ENCODE measurements at places on chromosomes 3 and 15.

GRCh38 chr15:74167891-74168331, 5.6 kb upstream of the ISLR start:
- no peak for DNase-seq

GRCh38 chr3:66023738-66024385, 14.9 kb downstream of the MAGI1 start:
- DNase-seq, result no peak

GRCh38 chr3:82093641-82094040, 332.2 kb upstream of the GBE1 start:
- no peak for DNase-seq

GRCh38 chr3:134066651-134067530, 37.2 kb upstream of the SLCO2A1 start:
- DNase-seq, result no peak

DNA sequence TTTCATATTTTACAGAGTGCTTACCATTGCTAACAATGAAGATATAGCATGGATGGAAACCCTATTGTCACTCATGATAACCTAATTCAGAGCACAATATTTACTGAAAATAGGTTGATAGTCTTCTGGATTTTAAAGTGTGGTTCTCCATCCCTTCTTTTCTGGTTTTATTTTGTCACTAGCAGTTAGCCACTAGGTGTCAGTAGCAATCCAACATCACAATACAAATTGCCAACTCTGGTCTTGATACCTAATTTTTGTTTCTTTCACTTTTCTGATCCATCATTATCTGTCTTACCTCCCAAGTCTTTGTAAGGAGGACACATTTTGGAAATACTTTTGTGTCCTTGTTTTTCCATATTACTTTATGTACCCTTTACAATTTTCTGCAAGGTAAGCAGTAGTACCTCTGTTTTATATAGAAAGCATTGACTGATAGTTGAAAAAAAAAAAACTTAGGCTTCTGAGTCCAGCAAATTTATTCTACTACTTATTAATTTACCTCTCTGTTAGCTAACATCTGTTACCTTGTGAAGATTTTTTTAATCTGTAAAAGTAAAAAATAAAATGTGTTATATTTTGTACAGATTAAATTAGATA, 28.3 kb upstream of the CRYBG3 start:
- DNase-seq, result no peak

GRCh38 chr15:56737791-56738190, 4.5 kb upstream of the ZNF280D start:
- no peak for DNase-seq

- DNase-seq, result no peak
Observed at GRCh38 chr3:25697553-25697952, 32.8 kb upstream of the TOP2B start.

GRCh38 chr3:24253336-24253735, 241.3 kb downstream of the THRB start:
- DNase-seq, result no peak

GRCh38 chr3:4376499-4376898, 73.3 kb downstream of the SETMAR start:
- DNase-seq, result no peak

DNA sequence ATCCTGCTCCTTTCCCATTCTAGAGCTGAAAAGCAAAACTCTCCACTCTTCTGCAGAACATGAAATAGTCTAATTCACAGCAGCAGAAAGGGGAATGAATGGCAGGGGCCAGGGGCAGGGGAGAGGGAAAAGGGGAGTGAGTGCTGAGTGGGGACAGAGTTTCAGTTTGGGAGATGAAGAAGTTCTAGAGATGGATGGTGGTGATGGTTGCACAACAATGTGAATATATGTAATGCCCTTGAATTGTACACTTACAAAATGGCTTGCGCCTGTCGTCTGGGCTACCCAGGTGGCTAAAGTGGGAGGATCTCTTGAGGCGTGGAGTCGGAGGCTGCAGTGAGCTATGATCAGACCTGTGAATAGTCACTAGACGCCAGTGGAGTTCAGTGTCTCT, 78.5 kb upstream of the MEF2A start:
- no peak for DNase-seq

GRCh38 chr15:53189860-53190259, 399.7 kb upstream of the ONECUT1 start:
- DNase-seq, result no peak

GRCh38 chr3:189513281-189514117, 117.7 kb upstream of the TP63 start:
- DNase-seq, result no peak

GRCh38 chr15:78981532-78982313, 36.9 kb upstream of the CTSH start:
- DNase-seq, result no peak

GRCh38 chr15:62059816-62060112, 483 bp downstream of the VPS13C start:
- peak; percentile 78 for DNase-seq

DNA sequence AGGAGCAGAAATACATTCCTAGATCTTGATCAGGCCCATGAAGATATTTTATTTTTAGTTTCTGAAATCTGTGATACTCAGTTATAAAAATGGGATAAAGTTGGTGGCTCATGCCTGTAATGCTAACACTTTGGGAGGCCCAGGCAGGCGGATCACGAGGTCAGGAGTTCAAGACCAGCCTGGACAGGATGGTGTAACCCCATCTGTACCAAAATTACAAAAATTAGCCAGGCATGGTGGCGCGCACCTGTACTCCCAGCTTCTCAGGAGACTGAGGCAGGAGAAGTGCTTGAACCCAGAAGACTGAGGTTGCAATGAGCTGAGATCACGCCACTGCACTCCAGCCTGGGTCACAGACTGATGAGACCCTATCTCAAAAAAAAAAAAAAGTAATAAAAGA, 105.5 kb downstream of the IL1RAP start:
- no peak for DNase-seq

GRCh38 chr3:45931496-45931895, 11.8 kb upstream of the CXCR6 start:
- DNase-seq, result no peak

GRCh38 chr3:143207338-143207961, 87.9 kb downstream of the CHST2 start:
- peak; percentile 35 for DNase-seq

DNA sequence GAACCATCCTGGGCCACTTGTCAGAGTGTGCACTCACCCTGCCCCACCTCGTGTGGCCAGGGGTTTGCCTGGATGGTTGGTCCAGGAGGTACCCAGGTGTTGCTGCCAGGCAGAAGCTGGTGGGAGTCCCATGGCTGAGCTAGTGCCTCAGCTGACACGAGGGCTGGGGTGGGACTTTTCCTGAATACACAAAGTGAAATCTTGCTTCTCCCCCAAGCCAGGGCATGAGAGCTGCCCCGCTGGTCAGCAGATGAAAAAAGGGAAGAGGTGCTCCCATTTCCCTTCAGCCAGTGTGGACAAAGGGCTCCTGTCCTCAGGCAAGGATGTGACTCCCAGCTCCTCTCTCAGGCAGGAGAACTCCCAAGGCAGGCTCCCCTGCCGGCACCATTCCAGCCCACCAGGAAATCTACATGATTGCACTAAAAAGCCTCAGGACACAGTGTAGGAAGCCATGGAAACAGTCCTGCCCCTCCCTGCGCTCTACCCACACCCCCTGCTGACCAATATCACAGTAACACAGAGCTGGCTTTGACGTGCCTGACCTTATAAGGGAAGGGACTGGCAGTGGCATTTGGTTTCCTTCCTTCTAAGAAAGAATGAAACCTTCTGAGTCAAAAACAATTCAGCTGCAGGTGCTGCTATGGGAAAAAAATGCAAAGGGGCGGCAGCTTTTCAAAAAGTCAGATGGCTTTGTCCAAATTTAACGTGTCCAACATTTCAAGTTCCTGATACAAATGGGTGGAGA, 33.9 kb downstream of the MYO5C start:
- peak; percentile 45 for DNase-seq

GRCh38 chr15:24944954-24945353, 9.8 kb upstream of the SNRPN start:
- DNase-seq, result no peak

- DNase-seq, result no peak
Observed at GRCh38 chr3:53713626-53714025, 132.6 kb downstream of the CHDH start.

GRCh38 chr3:70855149-70855548, 542.7 kb upstream of the MDFIC2 start:
- DNase-seq, result no peak

DNA sequence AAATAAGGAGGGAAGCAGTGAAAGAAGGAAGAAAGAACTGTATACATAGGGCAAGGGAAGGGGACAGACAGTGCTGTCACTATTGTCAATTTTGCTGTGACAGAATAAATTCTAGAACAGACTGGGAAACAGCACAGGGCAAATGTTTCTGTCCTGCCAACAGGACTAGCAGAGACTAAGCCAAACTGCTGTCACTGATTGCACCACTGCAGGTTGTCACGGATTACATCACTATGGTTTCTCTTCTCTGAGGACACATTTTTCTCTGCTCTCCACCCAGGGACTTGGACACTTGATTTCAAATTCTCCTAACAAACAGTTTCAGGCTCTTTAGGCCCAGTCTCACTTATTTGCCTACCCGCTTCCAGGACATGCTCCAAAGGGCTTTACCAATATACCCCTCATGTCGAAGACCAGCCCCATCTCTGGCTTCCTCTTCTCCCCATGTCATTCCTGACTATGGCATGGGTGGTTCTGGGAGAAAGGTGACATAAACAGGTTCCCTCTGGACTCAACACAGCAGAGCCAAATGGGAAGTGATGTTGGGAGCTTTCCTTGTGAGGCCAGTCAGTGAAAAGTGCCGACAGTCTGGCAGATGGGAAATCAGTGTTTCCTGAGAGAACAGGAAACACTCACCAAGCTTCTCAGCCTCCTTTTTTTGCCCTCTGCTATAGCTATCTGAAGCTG, 70.2 kb upstream of the ST3GAL6 start:
- peak; percentile 24 for DNase-seq

DNA sequence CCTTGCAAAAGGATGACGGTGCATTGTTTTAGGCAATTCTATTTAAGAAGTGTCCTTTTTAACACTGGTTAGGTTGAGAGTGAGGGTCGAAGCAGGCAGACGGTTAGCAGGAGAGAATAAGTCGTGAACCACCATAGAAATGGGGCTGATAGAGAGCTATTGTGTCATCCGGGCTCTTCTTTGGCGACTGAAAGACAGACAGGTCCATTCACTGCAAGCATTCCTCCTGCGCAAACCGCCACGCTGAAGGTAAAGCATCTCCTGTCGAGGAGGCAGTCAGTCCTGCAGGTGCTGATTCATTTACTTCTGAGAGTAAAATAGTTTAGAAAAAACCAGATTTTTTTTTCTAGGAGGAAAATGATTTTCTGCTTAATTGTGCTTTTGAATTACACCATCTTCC, 1002.8 kb upstream of the NR2F2 start:
- no peak for DNase-seq

DNA sequence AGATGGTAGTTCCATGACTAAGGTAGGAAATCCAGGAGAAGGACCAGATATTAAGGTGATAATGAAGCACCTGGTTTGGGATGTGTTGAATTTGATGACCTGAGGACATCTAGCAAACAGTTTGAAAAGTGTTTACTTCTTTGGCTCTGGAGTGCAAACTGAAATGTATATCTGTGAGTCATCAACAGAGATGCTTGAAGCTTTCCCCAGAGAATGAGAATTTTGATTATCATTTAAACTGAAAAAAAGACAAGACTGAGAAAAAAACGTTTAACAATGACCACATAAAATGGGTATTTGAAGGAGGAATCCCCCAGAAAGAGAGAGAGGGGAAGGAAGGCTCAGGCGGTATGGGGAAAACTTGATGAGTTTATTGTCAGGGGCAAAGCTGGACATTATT, 20.7 kb upstream of the GSK3B start:
- no peak for DNase-seq

- no peak for DNase-seq
Observed at GRCh38 chr15:83288381-83288801, 3.9 kb upstream of the BNC1 start.

DNA sequence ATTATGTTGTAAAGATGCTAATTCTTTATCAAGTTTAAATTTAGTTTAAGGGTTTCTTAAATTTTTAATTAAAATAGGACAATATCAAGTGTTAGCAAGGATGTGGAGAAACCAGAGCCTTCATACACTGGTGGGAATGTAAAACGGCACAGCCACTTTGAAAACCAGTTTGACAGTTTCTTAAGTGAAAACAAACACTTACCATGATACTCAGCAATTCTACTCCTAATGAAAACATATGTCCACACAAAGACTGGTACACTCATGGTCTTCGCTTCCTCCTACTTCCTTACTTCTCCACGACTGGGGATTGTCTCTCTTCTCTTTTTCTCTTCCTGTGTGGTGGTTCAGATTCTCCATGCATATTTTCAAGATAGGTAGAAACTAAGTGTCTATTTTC, 9.2 kb downstream of the SKIC8 start:
- DNase-seq, result no peak

- DNase-seq, result no peak
Observed at GRCh38 chr15:97840501-97840900, 120.0 kb upstream of the ARRDC4 start.

- DNase-seq, result no peak
Observed at GRCh38 chr3:168678730-168679129, 583.0 kb upstream of the GOLIM4 start.

DNA sequence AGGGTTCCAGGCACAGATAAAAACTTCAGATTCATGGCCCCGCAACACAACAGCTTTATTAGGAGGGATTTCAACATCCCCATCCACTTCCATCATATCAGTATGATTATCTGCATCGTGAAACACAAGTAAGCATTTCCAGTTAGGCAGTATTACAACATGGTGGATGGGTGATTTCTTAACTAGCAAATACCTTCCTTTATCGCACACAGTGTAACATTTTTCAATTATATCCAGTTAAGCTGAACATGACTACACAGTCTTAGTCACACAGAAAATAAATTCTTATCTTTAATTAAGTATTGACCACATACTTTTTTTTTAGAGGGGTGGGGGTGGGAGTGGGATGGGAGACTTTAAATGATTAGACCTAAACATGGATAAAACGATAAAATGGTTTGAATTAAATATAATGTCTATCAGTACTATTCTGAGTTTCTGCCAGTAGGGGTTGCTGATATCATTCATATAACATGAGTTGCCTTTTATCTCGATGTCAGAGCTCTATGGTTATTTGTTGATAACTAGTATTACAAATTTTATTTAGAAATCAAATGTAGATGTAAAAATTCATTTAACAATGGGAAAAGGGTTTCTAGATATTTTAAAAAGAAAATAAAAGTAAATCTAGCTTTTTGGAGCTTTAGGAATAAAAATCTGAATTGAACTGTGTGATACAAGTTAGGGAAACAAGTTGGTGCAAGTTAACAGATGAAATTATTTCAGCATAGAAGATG, 146.6 kb downstream of the TBL1XR1 start:
- DNase-seq, result no peak
